ENCODE measurements at places on chromosomes 11 and 22.

DNA sequence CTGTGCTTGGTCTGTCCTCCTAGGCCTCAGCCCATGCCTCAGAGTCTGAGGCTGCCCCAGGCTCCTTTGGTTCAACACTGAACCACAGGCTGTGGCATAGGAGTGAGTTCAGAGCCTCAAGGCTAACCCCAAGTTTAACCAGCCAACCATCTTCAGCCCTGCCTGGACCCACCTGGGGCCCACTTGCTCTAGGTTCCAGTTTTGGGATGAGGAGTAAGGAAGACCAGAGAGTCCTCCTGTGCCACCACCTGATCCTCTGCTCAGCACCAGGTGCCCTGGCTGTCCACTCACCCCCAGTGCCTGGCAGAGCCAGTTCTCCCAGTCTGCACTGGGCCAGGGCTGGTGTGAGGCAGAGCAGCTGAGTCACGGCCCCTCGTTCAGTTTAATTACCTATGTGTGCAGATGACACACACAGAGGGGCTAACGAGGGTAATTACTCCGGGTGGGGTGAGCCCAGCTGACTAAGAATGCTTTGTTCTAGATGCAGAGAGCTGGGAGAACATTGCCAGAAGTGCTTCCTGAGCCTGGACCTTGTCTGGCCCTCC lies 12.0 kb upstream of the TMPRSS13 start:
- H3K36me3 ChIP-seq = no peaks in the 10 kb centered on the region
- no peaks in the 10 kb centered on the region for H3K27me3 ChIP-seq
- no peak for DNase-seq
- no peak overlapping the region for H3K27ac ChIP-seq

DNA sequence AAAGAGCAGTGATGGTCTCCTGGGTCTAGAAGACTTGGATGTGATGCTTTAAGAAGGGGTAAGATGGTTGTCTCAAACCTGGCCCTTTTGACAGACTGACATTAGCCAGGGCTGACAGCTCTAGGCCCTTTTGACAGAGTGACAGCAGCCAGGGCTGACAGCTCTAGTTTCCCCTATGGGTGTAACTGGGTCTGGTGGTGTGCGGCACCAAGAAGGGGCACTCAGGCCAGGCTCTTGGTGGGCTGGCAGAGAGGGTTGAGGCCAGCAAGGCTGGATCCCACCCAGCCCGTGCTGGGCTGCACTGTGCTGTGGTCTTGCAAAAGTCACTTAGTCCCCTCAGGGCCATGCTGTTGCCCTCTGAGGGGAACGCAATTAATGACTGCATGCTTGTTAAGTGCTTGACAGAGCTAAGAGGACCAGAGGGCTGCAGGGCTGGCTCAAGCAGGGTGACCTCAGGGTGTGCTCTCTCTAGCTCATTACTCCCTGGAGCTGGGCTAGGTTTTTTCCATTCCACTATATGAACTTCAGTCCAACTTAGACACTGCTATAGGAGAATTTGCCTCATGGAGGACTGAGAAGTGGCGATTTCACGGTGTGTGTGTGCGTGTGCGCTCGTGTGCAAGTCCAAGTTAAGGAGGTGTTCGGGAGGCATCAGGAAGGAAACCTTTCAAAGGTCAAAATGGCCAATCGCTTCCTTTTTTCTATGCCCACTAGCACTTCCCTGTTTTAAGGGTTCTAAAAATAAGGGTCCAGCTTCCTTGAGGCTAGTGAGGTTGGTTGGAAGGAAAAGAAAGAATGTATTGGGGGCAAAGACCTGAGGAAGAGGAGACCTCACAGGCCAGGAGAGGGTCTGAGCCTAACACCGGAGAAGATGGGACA lies 4.4 kb downstream of the UBASH3B start:
- H3K4me1 ChIP-seq = peaks cover 29% of the 10 kb centered on the region
- H3K27me3 ChIP-seq = peaks cover 7% of the 10 kb centered on the region
- no peak overlapping the region for H3K27ac ChIP-seq

GRCh38 chr11:92803391-92803790 lies 166.1 kb upstream of the MTNR1B start:
- no peak for DNase-seq
- no peak overlapping the region for H3K4me3 ChIP-seq
- no peaks in the 10 kb centered on the region for H3K36me3 ChIP-seq
- no peaks in the 10 kb centered on the region for H3K27me3 ChIP-seq

- H3K4me3 ChIP-seq = no peak overlapping the region
- H3K36me3 ChIP-seq = no peaks in the 10 kb centered on the region
- H3K4me1 ChIP-seq = peaks cover 4% of the 10 kb centered on the region
- no peak for DNase-seq
- no peak overlapping the region for H3K27ac ChIP-seq
Observed at GRCh38 chr11:122337241-122337640, 221.2 kb upstream of the BLID start.

DNA sequence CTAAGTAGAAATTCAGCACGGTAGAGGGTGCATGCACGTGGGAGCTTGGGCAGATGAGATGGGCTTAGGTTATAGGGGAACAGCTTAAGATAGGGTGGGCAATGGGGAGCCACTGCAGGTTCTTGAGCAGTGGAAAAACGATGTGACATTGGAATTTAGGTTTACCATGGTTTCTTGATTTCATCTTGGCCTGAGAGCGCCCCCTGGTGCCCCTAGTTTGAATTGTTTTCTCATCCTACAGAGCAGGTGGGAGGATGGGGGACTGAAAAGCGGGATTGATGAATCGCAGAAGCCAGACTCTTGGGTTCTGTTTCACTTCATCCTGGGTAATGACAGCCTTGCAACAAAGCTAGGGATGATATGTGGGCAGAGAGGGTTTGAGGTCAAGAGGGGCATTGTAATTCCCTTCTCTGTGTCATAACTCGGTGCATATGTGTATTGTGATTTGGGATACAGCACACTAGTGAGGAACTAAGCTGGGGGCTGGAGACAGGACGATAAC lies 6.7 kb upstream of the MCAM start:
- H3K27ac ChIP-seq = no peak overlapping the region
- peaks cover 22% of the 10 kb centered on the region for H3K4me1 ChIP-seq
- H3K36me3 ChIP-seq = no peaks in the 10 kb centered on the region
- H3K4me3 ChIP-seq = no peak overlapping the region
- H3K27me3 ChIP-seq = peaks cover 7% of the 10 kb centered on the region

Data from endothelial cell (in vitro differentiated cells).